EH (cell line): ENCODE measurements at places on chromosomes 5 and 9.

DNA sequence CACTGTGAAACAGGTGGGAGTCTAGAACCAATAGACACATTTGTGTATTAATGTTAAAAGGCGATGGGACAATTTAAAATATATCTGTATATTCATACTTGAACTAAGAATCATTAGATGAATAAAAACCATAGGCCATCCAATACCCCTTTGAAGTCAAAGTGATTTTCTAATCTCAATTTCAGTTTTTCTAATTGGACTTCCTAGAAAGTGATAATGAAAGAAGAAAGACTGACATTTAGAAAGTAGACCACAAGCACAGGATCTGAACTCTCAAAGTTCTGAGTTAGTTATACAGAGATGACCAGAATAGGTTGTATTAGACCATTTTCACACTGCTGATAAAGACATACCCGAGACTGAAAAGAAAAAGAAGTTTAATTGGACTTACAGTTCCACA, 412.8 kb upstream of the PIK3R1 start:
- DNase-seq = no peak

DNA sequence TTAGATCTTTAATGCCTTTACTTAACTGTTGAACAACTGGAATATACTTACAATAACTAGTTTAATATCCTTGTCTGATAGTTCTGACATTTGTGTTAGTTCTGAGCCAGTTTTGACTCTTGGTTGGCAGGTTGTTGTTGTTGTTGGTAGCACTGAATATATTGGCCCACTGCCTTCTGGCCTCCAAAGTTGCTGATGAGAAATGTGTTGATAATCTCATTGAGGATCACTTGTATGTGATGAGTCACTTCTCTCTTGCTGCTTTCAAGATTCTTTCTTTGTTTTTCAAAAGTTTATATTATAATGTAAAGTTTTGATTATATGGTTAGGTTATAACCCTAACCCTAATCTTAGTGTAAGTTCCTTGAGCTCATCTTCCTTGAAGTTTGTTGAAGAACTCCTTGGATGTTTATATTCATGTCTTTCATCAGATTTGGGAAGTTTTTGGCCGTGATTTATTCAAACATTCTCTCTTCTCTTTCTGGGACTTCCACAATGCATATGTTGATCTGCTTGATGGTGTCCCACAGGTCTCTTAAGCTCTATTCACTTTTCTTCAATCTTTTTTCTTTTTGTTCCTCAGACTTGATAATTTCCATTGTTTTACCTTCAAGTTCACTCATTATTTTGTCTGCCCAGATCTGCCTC, 149.7 kb downstream of the FGF18 start:
- DNase-seq = no peak

DNA sequence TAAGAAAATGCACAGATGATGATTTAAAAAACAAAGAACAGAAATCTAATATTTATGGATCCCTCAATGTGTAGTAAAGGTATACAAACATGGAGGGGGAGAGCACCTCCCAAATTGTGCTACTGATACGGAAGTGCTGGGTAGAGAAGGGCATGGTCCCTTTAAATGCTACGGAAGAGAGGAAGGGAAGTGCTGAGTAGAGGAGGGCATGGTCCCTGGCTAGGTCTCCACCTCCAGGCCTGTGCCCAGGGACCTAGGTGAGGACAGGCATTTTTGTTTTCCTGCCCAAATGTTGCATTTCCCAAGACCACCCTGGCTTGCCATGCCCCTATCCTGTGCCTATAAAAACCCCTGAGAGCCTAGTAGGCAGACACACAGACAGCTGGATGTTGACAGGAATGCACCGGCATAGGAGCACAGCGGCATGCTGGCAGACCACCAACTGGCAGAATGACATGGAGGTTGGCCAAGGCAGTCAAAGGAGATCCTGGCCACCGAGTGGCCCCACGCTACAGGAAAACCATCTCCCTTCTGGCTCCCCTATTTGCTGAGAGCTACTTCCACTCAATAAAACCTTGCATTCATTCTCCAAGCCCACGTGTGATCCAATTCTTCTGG, 62.1 kb upstream of the SPDL1 start:
- DNase-seq = no peak

- no peak for DNase-seq
Observed at GRCh38 chr9:94643176-94643575, 3.9 kb upstream of the FBP1 start.

GRCh38 chr5:135457424-135458071, 5.4 kb upstream of the TIFAB start:
- peak; percentile 40 for DNase-seq

DNA sequence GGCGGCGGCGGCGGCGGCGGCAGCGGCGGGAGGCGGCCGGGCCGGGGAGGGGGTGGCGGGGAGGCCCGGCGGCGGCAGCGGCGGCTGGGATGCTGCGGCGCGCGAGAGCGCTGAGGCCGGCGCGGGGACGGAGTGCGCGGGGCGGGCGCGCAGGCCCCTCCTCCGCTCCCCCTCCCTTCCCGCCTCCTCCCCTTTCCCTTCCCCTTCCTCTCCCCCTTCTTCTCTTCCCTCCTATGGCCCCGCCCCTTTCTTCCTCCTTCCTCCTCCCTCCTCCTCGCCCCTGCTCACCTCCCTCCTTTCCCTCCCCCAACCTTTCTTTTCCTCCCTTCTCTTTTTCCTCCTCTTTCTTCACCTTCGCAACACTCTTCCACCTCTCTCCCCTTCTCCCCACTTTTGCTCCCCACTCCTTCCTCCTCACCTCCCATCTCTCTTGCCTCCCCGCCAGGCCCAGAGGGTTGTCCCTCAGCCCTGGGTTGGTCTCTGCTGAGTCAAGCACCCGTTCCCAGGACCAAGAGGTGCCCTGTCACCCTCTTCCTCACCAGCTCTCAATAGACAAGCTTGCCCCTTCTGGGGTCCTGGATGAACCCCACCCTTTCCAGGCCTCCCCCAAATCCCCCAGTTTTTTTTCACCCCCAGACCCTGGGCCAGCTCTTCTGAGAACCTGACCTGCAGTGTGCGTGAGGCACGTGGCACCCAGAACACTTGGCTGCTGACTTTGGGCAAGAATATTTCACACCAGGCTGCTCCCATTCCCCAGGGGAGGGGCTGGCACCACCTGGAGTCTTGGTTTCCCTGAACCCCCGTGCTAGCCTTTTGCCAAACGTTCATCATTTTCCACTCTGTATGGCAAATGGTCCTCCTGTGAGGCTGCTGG, at the start of gene SEMA4D:
TSS of gene SEMA4D (minus strand) at position 136 of the 874 bp plus-strand sequence. CDS start 92,657 bp downstream, outside the sequence.
- peak; percentile 58 for DNase-seq

DNA sequence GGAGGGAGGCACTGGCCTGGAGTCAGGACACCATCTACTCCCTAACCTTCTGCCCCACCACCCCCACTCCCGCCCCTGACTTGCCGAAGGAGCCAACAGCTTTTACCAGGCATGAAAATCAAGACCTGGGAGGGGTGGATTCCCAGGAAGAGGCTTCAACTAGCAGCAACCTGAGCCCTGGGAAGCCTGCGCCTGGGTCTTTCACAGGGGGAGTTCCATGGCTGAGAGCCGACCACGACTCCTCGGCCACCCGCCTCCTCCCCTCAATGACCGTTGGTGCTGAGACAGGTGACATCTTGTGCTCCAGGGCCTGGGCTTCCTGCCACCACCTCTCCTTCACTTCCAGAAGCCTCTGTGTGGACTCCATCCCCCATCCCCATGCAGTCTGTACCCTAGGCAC, 37.1 kb downstream of the BARX1 start:
- DNase-seq = no peak

- no peak for DNase-seq
Observed at GRCh38 chr9:37967014-37967760, 63.3 kb upstream of the SLC25A51 start.

DNA sequence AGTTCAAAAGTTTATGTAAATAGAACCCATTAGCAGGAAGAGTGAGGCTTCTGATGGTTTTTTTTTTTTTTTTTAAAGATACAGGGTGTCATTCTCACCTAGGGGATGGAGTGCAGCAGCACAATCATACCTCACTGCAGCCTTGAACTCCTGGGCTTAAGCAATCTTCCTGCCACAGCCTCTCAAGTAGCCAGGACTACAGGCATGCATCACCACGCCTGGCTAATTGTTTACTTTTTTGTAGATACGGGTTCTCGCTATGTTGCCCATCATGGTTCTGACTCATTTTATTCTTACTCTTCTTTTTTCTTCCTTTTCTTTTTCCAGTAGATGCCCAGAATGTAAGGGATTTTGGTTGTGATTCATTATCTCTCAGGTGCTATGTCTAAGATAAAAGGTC, 201.1 kb downstream of the NNT start:
- DNase-seq = no peak
